ENCODE measurements at places on chromosomes 4 and X.

- DNase-seq = no peak
Measured at GRCh38 chrX:12421918-12422317, 283.6 kb downstream of the FRMPD4 start.

- peak; percentile 93 for DNase-seq
Measured at GRCh38 chr4:139734875-139735380, 69.3 kb downstream of the MGST2 start.

DNA sequence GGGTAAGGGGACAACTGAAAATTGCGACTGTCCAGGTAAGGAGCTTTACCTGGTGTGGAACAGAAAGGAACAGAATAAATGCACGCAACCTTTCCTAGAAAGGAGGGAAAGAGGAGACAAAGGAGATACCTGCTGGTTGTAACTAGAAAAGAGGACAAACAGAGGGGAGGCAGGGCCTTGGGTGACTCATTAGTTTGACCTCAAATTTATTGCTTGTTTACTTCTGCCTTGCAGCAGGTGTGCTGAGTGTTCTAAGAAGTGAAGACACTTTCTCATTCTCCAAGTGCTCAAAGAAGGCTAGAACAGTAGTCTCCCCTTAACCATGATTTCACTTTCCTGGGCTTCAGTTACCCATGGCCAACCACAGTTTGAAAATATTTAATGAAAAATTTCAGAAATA lies 123.1 kb upstream of the BOD1L1 start:
- no peak for DNase-seq

GRCh38 chr4:115090483-115091075 lies 22.8 kb downstream of the NDST4 start:
- DNase-seq = no peak

DNA sequence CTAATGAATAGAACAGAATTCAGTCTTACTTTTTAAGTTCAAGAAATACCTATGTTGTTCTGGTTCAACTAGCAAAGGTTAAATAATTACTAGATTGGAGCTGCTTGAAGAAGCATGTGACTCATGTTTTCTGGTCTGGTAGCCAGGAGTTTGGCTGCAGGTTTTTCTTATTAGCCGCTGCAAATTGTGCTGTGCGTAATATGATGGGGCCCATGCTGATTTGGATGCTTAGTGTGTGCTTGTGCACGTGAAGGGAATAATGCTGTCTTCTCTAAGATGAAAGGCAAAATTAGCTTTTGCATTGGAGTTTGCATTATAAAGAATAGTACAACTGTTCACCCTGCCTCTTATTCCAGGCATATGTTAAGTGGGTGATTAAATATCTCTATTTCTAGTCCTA lies 219.6 kb downstream of the SNCA start:
- DNase-seq = no peak

DNA sequence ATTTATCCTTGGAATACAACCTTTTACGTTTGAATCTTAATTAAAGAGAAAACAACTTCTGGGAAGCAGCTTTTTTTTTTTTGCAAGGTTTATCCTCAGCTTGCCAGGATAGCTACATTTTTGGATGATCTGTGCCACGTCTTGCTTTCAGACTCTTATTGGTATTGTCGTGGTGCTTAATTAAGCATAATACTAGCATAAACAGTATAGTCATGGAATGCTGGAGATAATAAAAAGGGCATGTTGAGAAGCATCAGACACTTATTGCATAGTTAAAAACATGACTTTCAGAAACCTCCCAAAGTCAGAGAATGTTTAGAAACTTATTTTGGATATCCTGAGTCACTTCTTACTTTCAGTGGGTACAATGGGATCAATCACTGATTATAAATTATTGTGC lies 77.0 kb downstream of the PALLD start:
- DNase-seq = no peak

- no peak for DNase-seq
Measured at GRCh38 chr4:3607690-3608552, 75.7 kb upstream of the LRPAP1 start.

DNA sequence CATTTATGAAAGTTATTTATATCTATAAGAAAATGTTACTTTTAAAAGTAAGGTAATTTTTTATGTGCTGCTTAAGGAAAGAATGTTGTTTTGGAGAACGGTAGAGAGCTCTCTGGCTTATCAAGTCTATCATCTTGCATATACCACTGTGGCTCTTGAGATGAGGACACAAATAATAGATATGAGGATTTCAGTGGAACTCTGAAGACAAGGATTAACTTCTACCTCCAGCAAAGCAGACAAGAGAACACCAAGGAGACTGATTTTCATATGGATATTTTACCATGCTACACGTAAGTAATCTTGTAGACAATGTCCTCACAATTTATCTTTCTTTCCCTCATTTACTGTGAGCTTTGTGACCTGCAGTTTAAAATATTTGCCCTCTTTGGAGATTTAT lies 557.5 kb upstream of the NDST4 start:
- DNase-seq = no peak

DNA sequence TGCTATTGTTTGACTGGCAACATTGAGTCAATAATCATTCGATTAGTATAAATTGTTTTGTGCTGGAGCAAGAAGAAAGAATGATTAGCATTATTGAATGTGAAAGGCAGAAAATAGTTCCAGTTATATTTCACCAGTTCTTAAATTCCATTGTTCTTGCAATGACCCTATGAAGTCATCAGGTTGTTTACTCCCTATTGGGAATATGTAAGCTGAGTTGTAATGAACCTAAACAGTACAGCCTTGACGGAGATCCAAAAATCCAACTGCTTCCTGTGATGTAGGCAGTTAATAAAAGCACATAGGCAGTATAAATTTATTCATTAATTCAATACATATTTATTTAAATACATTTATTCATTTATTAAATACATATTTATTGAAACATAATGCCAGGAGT lies 947.5 kb downstream of the PCDH7 start:
- DNase-seq = no peak

DNA sequence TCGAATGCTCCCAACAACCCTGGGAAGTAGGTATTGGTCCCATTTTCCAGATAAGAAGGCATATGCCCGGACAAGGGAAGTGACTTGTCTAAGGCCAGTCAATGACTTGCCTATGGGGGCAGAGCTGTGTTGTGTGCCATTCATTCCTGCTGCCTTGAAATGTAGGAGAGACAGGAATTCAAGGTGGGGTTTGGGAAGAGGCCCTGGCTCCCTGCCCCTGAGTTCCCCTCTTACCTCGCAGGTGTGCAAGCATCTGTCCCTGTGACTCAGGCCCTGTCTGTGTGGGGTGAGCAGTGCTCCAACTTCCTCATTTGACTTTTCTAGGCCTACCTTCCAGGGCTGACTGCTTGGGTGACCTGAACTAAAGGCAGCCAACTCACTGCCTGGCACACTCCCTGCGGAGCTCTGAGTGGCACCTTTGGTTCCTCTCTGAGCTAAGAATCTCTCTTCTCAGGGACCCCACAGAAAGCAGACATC lies 5.1 kb downstream of the EFNB1 start:
- no peak for DNase-seq

- no peak for DNase-seq
Measured at GRCh38 chr4:148333265-148333664, 108.9 kb downstream of the NR3C2 start.

GRCh38 chr4:159401226-159401712 lies 298.4 kb downstream of the RAPGEF2 start:
- DNase-seq = no peak

GRCh38 chr4:2075987-2076907 lies 17.1 kb downstream of the NAT8L start:
- DNase-seq = no peak

- DNase-seq = peak; percentile 83
Measured at GRCh38 chrX:102155806-102156179, at the start of gene BEX5. Gene BEX5 (minus strand): TSS chrX:102155977. CDS start chrX:102154265, 1,712 bp downstream.

GRCh38 chr4:173371292-173372192 lies 788 bp downstream of the SAP30 start:
- DNase-seq = peak; percentile 82

DNA sequence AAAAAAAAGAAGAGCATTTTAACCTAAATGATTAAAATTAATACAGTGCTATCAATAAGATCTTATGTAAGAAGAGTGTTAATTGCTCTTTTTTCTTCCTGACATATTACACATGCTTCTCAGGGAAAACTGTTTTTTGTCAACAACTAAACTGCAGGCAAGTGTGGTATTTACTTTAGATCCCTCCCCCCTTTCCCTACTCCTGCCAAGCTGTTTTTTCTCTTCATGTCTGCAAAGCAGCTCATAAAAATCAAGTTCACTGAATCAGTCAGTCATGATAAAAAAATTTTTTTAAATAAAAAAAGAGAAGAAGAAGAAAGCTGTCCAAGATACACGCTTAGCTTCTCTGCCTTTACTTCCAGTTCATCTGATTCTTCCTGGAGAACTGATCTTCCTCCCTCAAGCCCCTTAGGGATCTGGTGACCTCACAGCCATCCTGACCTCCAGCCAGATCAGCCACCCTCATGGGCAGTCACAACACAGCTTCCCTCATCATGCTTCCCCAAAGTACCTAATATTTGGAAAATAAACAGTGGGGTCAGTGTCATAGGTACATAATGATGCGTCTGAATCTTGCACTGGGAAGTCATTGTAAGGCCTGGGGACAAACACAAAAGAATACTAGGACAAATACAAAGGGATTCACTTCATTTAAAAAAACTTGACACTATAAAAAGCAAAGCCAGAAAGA lies 87.0 kb downstream of the ZNF827 start:
- no peak for DNase-seq

DNA sequence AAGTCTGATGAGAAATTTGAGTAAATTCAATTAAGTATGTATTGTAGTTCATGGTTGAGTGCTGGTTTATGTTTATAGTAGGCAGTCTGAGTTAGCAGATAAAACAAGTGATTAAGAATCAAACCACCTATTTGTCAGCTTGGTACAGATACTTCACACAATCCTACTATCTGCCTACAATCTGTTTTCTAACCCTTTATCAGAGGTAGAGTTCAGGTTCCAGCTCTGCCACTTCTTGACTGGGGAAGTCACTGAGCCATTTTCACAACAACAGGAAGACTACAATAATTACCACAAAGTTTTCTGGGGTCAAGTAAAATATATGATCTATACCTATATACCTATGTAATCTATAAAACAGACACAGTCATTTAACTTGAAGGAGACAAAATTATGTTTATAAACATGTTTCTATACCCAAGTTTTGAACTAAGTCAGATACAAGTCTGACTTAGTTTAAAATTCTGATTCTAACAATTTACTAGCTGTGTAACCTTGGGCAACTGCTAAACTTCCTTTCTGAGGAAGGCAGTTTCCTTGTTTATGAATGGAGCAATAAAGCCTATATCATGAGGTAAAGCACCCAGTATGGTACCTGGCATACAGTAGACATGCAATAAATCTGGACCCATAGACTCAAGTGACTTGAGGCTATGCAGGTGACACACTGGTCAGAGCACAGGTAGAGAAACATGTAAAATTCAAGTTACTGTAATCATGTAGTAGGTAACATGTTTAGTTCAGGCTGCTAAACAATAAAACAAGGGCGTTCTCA lies 37.2 kb upstream of the BDH2 start:
- DNase-seq = no peak

DNA sequence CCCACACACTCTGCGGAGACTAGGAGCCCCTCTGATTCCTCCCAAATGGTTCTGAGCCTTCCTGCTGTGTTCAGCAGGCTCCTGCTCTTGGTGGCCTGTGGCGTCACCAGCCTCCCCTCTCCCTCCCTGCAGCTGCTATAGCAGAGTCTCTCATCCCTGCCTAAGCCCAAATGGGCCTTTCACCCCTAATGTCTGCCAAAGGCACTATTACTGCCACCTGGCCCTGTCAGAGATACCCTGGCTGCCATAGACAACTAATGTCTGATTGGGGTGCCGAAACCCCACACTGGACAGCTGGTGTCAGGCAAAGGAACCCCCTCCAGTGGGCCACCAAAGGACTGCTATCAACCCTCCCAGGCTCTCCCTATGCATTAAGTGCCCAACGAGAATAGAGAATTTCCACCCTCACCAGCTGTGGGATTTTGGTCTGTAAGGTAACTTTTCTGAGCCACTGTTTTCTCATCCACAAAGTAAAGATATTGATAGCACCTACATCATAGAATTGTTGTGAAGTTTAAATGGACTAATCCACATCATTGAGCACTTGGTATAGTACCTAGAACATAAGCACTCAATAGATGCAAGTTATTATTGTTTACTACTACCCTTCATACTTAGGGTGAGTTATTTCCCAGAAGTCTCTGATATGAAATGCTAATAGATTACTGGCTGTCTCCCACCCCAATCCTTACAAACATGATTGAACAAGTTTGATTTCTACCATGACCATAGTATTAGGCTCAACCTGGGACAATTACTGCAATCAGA lies 421.3 kb downstream of the MID1IP1 start:
- no peak for DNase-seq

DNA sequence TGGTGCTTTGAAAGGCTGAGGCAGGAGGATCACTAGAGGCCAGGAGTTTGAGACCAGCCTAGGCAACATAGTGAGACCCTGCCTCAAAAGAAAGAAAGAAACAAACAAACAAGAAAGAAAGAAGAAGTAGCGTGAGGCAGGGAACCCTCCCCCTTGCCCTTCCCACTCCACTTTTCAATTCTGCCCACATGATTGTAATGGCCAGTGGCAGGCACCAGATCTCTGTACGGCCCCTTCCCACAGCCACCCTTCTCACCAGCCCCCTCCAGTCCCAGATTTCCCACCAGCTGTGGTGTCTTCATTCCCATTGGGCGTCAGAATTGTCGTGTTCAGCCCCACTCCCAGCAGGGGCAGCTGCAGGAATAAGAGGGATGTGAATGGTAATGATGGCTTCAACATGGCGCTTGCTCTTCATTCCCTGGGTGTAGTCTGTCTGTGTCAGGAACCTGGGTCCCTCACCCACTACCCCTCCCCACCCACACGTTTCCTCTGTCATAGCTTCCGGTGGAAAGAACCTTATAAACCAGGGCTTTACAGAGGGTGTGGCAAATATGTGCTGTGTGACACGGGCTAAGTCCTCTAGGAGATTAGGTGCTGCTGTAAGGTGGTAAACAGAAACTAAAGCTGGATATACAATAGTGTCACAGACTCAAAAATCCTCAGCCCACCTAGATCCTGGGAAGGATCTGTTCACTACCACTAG lies at the start of gene IL2RG:
Gene IL2RG, minus strand, starts transcription at position 437 of the 703 bp plus-strand sequence. Its CDS starts 38 bp downstream, at position 399.
- no peak for DNase-seq

GRCh38 chr4:174222266-174222872 lies 61.1 kb downstream of the FBXO8 start:
- DNase-seq = no peak

GRCh38 chr4:7784131-7784870 lies 155.4 kb downstream of the AFAP1 start:
- no peak for DNase-seq

GRCh38 chrX:31199840-31200114 lies 127.9 kb upstream of the FTHL17 start:
- no peak for DNase-seq

GRCh38 chrX:41474726-41475100 lies 27.6 kb downstream of the NYX start:
- DNase-seq = no peak
